Coronary artery (tissue), 2 donors: ENCODE measurements at places on chromosomes 6 and 20.

DNA sequence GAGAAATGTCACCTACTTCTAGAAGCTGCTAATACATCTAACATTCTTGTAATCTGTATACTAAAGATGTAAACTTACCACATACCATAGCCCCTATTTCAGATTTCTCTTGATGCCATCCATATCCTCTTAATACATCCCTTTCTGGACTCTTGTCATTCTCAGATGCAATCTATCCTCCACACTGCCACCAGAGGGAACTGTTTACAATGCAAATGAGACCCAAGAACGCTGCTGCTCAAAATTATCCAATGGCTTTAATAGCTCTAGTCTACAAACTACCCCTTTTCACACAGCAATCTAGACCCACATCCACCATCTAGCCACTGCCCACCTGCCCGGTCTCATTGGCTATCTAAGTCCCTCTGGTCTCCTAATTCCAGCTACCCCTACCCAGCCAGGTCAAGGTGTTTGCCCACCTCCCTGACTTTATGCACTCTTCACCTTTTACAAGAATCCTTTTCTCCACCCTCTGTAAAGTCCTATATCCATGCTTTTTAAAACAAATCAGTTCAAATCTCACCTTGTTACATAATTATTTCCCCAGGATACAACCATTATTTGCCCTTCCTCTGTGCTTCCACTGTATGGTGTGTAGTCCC is 14.8 kb downstream of the FAXC start:
- no peak for DNase-seq

GRCh38 chr6:135260612-135261011 is 79.5 kb downstream of the MYB start:
- DNase-seq = no peak

- DNase-seq = no peak
Measured at GRCh38 chr6:129490521-129491255, 219.3 kb downstream of the ARHGAP18 start.

- no peak for DNase-seq
Measured at GRCh38 chr6:90865513-90865912, 278.6 kb upstream of the MAP3K7 start.

DNA sequence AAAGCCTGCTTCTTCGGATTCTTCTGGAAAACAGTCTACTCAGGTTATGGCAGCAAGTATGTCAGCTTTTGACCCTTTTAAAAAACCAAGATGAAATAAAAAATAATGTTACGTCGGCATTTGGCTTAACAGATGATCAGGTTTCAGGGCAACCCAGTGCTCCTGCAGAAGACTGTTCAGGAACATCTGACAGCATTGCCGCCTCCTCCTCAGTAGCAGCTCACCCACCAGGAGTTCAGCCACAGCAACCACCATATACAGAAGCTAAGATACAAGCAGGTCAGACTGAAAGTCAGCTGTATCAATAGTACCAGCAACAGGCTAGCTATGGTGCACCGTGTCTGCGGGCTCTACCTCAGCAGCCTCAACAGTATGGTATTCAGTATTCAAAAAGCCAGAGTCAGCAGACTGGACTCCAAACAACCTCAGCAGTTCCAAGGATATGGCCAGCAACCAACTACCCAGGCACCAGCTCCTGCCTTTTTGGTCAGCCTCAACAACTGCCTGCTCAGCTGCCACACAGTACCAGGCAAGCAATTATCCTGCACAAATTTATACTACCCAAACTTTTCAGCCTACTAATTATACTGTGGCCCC is 51.9 kb downstream of the BTBD9 start:
- no peak for DNase-seq

- no peak for DNase-seq
Measured at GRCh38 chr6:129015721-129016120, 132.8 kb downstream of the LAMA2 start.

GRCh38 chr6:122747573-122747972 is 31.9 kb upstream of the FABP7 start:
- DNase-seq = no peak

DNA sequence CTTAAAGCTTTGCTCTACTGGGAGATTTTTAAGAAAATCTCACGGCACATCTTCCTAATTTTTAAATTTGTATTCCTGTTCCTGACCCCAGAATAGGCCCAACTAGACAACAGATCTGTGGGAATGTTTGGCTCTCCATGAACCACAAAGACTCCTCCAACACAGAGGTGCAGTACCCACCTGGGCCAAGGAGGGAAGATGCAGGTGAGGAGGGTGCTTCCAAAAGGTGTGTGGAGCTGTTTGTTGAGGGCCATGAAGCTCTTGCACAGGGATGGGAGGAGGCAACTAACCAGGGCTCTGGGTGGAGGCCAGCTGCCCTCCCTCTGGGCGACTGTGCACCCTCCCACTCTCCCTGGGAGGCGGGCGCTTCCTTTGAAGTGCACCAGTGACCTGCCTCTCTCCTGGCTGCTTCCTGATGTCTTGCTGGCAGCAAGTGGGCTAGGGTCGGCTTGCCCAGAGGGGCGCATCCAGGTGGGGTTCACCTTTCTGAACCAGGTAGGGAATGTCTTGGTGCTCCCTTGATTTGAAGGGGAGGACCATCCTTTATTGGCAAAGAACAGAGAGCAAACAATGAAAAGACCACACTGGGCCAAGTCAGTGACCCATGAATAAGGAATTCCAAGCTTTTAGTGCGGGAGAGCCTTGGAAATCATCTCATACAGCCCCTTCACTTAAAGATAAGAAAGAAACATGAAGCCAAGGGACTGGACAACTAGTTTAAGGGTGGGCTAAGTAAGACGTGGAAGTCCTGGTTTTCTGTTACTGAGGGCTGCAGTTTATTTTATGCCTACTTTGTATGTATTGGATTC is 76.0 kb downstream of the ANKRD6 start:
- no peak for DNase-seq

- no peak for DNase-seq
Measured at GRCh38 chr6:44867571-44868334, 460.4 kb upstream of the RUNX2 start.

DNA sequence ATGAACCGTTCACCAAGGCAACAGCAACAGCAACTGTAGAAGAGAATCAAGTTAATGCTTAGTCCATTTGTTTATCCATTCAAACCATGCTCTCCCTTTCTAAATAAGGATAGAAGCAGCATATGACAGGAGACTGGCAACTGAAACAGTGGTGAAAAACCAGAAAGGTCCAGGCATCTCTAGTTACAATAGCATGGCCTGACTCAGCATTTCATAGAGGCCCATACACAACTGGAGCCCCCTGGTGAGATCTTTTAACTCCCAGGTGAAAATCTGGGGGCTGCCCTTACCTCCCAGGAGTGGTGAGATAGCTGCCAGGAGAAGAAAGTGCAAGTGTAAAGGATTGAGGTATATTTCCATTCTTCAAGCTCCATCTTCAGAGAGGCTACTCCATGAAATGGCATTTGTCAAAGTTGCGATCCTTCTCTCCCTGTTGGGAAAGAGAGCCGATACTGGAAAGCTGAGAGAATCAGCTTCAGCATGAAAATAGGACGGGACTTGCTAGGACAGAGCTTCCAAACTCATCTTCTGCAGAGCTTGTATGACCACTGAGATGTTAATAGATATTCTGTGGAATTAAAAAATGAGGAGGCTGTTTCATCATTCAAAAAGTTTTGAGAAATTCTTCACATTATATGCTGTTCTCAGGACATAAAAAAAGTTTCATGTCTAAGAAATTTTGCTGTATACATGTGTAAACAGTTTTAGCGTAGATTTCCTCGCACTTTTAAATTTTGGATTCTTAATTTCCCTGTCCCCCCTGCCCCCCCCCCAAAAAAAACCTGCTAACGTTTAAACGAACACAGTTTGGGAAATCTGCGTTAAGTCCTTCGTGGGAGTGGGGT is 10.9 kb upstream of the SLC2A12 start:
- no peak for DNase-seq

GRCh38 chr20:38434301-38434741 is 807 bp downstream of the SNHG17 start:
- no peak for DNase-seq

DNA sequence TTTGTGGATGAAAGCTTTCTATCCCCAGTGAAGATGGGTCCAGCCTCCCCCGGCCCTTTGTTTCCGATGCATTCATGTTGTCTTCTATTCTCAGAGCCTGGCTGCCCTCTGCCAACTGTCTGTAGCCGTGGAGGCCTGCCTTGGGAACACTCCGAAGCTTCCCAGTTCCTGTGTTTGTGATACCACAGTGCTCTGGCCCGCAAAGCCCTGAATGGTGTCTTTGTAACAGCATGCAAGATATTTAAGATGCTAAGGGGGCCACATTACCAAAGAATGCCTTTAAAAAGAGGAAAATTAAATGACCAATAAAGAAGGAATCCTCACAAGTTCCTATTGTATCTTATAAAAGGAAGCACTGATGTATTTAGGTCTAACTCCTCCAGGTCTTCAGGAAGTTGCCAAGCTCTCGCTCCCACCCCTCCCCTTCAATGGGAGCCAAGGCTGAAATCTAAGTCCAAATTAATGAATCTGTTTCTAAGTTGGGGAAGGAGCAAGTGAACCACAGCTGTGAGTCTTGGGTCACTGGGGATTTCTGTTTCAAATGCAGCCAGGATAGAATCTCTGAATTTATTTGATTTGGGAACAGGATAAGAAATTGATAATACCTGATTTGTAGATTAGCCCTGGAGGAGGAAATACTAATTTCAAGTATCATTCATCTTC is 596.1 kb downstream of the QKI start:
- no peak for DNase-seq

- DNase-seq = no peak
Measured at GRCh38 chr6:14321992-14322772, 204.6 kb downstream of the CD83 start.
